Gastrocnemius medialis (tissue), 4 donors: ENCODE measurements at places on chromosomes 11 and 22. TPM values are rescaled to one million over a fixed set of nuclear protein-coding genes. Genes with fewer than 3 reads are reported as not detected.
A peak's percentile ranks its signal among the peaks of the same experiment; 100 is the strongest.

DNA sequence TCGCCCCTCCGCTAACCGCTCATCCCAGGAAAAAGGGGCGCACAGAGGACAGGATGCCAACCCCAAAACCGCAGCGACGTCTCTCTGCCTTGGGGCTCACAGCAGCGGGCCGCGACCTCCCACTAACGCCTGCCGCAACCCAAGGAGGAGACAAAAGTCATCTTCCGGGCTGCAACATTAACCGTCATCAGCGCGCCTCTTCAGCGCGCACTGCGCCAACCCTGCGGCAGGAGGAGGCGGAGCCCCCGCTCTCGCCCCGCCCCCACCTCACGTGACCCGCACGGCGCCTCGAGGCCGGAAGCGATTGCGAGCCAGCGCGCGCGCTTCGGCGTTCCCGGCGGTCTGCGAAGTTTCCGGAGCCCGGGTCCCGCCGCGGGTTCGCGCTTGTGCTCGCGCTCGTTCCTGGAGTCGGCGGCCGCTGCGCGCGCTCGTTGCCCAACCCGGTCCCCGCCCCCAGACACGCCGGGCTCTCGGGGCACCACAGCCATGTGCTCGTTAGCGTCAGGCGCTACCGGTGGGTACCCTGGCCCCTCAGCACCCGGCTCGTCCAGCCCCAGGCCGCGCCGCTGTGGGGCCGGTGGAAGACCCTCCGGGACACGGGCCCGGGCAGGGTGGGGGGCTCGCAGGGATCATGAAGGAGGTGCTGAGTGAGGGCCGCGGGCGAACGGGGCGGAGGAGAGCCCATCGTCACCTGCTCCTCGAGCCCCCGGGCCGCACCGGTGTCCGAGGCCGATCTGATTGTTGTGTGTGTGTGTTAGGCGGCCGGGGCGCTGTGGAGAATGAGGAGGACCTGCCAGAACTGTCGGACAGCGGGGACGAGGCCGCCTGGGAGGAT, at the start of gene PRMT3:
Gene PRMT3 (plus strand): TSS at position 456 of the 835 bp plus-strand sequence. CDS start 31 bp downstream, at position 487.
- DNase-seq: peak; percentile 92

DNA sequence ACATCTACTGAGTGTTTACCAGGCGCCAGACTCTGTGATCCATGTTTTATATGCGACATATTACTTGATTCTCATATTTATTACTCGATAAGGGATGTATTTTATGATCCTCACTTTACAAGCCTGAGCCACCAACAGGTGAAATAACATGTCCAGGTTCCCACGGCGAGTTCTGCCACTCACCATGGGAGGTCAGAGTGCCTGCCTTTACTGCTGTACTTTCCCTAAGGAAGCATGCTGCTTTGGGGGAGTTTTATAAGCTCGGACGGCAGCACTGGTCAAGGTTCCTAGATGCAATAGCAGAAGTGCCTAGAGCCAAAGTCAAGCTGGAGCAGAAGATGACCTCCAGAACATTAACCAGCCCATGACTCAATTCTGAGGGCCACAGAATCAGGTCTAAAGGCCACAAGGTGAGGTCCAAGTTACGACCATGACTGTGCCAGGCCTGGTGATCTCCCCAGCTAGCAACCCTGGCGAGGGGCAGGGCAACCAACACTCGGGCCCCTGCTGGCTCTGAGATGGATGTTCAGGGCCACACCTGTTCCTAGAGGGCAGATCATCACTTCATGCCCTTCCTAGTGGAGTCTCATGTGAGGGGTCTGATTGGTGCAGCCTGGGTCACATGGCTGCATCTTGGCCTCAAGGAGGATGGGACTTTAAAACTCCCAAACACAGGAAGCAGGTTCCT, 14.2 kb downstream of the IFT27 start:
- DNase-seq: no peak

GRCh38 chr11:70603114-70603755, 204.9 kb downstream of the CTTN start:
- DNase-seq: no peak

GRCh38 chr22:30994960-30995359, 25.9 kb downstream of the TUG1 start:
- no peak for DNase-seq

DNA sequence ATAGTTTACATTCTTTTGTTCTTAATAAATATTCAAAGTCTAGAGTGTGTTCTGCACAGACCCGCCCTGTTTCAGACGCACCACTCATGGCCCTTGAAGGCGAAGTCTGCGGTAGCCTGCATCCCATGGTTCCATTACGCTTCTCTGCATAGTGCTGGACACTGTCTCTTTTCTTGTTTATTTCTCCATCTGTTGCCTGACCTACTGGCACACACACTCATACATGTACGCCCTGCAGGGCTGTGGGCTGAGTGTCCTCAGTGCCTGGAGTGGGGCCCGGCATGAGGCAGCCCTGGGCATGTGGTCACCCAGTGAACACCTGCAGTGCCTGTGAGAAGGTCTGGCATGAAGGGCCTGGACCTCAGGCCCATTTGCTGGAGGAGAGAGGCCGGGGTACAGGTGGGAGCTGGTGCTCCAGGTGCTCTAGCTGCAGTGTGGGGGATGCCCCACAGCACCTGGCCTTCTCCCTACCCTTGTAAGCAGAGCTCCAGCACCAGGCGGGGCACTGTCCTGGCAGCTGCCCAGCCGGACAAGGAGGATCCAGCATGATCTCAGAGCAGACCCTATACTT, 404.1 kb downstream of the TBC1D22A start:
- no peak for DNase-seq

GRCh38 chr11:118514103-118514502, 13.2 kb upstream of the TTC36 start:
- DNase-seq: no peak

DNA sequence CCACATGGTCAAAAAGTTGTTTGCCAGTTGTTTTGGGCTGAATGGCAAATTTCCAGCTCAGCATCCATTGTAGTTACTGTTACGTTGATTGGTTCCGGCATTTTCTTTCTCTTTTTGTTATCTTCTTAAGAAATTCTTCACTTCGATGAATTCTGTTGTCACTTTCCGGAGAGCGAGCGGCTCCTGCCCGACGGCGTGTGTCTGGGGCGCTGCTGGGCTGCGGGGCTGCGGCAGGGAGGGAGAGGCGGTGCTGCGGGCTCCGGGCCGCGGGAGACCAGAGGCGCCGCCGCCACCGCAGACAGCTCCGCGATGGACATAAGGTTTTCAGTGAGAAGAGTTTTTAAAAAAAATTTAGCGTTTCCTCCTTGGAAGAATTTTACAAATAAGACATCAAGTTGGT, 117.4 kb downstream of the RRM1 start:
- no peak for DNase-seq

DNA sequence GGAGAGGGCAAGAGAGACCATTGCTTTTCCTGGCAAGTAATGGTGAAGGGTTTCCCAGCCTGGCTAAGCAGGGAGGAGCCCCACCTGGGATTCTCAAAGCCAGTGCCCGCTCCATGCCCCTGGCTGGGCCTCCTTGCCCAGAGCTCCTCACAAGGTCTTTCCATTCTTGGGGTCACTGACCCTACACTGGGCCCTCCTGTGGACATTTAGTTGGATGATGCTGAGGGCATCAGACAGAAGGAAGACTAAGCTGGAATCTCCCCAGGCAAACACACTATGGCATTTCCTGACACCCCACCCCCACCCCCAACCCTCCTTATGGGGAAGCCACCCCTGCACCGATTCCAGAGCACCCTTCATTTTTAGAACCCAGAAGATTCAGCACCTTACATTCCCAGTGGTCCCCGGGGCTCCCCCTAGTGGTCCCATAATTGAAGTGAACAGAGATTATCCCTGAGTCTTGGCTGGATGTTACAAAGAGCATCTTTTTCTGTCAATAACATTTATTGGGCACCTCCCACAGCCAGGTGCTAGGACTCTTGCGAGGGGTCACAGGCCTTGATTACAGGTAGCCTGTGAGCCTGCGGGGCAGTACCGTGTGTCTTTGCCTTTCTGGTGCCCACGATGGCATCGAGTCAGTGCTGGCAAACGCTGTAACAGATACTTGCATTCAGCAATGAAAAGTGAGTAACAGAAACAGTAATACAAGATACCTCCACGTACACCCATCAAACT, 548.5 kb downstream of the BUD13 start:
- DNase-seq: no peak

GRCh38 chr22:19666673-19667593, 47.4 kb upstream of the SEPTIN5 start:
- DNase-seq: no peak

- DNase-seq: no peak
Measured at GRCh38 chr11:93967944-93968343, 53.2 kb upstream of the HEPHL1 start.

Gene PAMR1
- total RNA-seq: 1.5 TPM

Gene TMEM191C
- 0.16 TPM for total RNA-seq

Gene GLB1L2
- total RNA-seq: 2.9 TPM

Gene PHLDA2
- 1.4 TPM for total RNA-seq

Gene TBC1D10A
- total RNA-seq: 4.1 TPM

Gene KCNJ4
- not detected for total RNA-seq

Gene CUL5
- total RNA-seq: 51.5 TPM
